Activated T-cell treated with anti-CD3 and anti-CD28 coated beads, Interleukin-2, amount 50 U/mL, for 72 hours (primary cell): ENCODE measurements at places on chromosomes 1 and 21. TPM values are rescaled to one million over a fixed set of nuclear protein-coding genes. Genes with fewer than 3 reads are reported as not detected.

DNA sequence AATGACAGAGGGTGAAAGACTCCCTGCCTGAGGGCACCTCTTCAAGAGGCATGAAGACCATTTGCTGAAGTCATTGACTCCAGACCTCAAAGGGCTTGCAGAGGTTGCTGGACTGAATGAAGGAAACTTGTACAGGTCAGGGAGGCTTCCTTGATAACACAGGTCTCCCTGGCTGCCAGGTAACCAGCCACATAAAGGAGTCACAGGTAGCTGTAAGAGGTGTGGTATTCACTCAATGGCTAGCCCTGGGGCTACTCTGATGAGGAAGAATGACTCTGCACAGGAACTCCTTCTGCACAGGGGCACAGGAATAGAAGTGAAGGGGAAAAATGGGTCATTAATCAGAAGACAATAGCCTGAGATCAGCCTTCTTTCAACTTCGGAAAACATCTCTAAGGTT lies 187.5 kb downstream of the LMX1A start:
- no peaks in the 10 kb centered on the region for H3K4me1 ChIP-seq
- no peak overlapping the region for H3K4me3 ChIP-seq
- H3K27ac ChIP-seq = no peak overlapping the region
- peaks cover 8% of the 10 kb centered on the region for H3K27me3 ChIP-seq

OPTC gene
- total RNA-seq = not detected

GRCh38 chr1:173191011-173191705 lies 16.0 kb downstream of the TNFSF4 start:
- H3K4me1 ChIP-seq = peaks cover 19% of the 10 kb centered on the region
- H3K4me3 ChIP-seq = no peak overlapping the region
- DNase-seq = no peak
- no peaks in the 10 kb centered on the region for H3K36me3 ChIP-seq

MEGF6 gene
- 4.9 TPM for total RNA-seq

DNA sequence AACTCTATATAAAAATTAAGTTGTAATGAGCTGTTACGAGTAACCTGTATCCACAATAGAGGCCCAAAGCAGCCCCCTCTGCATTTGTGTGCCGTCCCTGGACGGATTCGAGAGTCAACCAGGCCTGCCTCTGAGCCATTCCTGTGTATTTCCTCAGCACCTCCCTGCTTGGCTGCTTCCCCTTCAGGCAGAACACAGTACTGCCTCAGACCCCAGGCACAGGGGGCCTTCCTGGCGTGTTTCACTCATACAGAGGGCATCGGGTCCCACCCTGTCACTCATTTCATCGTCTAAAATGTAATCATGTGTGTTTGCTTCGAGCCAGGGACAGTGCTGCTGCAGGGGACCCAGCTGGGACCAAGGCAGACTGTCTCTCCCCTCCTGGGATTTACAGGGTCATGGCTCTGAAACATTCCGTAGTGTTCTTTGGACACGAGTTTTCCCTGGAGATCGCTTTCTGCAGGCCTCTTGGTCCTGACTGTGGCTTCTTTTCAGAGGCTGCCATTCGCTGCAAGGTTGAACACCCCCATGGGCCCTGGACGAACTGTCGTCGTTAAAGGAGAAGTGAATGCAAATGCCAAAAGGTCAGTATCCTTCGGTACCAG lies 19.4 kb downstream of the LGALS8 start:
- peaks cover 33% of the 10 kb centered on the region for H3K36me3 ChIP-seq
- no peak overlapping the region for H3K4me3 ChIP-seq
- H3K27ac ChIP-seq = peak overlapping the region; percentile 6

GRCh38 chr1:196609370-196609737 lies 1.1 kb upstream of the KCNT2 start:
- peaks cover 8% of the 10 kb centered on the region for H3K4me1 ChIP-seq
- H3K4me3 ChIP-seq = no peak overlapping the region
- H3K27ac ChIP-seq = no peak overlapping the region
- peaks cover 32% of the 10 kb centered on the region for H3K27me3 ChIP-seq

GRCh38 chr1:200866521-200866920 lies 6.3 kb upstream of the GPR25 start:
- H3K4me3 ChIP-seq = no peak overlapping the region
- H3K27me3 ChIP-seq = peaks cover 44% of the 10 kb centered on the region
- H3K27ac ChIP-seq = no peak overlapping the region
- H3K4me1 ChIP-seq = peaks cover 44% of the 10 kb centered on the region
- no peaks in the 10 kb centered on the region for H3K36me3 ChIP-seq

RBP7 gene
- not detected for total RNA-seq

CGN gene
- 1.9 TPM for total RNA-seq

GLIS1 gene
- total RNA-seq = not detected

DNA sequence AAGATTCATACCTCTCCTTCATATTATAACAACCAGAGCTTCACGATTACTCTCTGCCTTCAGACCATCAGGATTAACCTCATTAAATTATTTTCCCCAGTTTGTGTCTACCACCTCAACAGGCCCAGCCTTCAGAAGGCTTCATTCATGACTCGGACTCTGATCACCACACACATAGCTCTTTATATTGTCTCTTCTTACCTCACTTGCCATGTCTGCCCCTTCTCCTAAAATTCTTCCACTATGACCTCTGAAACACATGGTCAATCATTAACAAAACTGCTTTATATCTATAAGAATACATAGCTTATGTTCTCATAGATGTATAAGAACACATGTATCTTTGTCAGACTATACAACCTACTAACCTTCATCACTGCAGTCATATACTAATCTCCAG lies 79.8 kb downstream of the USP1 start:
- H3K27me3 ChIP-seq = no peaks in the 10 kb centered on the region
- no peak overlapping the region for H3K4me3 ChIP-seq
- H3K27ac ChIP-seq = no peak overlapping the region
